ENCODE measurements at places on chromosomes 7 and 10.

- no peak for DNase-seq
Observed at GRCh38 chr7:31890198-31890597, 180.0 kb downstream of the PDE1C start.

DNA sequence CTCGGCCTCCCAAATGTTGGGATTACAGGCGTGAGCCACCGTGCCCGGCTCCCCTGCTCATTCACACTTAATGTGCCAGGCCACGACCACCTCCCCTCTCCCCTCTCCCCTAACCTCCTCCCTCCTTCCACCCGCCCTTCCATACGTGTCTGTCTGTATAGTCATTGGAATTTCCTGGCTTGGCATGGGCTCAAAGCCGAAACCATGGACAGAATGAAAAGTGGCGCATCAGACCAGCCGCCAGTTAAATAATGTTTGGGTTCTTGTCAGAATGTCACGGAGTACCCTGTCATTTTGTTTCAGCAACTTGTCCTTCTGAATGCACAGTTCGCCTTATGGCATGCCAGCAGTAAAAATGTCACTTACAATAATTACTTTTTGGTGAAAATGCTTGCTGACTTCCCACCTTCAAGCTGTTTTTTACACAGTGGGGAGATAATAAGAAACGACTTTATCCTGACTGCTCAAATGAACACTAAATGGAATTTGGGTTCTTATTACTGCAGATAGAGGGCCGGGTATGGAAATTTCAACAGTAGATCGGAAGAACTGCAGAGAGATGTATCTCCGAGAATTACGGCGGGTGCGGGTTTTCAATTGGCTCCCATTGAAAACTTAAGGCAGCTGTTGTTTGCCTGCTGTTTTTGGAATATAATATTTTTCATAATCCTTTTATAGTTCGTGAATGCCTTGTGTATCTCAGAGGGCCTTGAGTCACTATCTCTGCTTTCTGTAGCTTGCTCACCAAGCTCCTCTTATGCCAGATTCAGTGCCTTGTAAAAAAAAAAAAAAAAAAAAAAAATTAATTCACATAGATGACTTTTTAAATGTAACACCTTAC is 65.5 kb upstream of the SH2B2 start:
- no peak for DNase-seq

- peak; percentile 71 for DNase-seq
Observed at GRCh38 chr10:92757066-92757710, 67.4 kb downstream of the HHEX start.

- DNase-seq: no peak
Observed at GRCh38 chr10:78375854-78376785, 342.5 kb downstream of the RPS24 start.

DNA sequence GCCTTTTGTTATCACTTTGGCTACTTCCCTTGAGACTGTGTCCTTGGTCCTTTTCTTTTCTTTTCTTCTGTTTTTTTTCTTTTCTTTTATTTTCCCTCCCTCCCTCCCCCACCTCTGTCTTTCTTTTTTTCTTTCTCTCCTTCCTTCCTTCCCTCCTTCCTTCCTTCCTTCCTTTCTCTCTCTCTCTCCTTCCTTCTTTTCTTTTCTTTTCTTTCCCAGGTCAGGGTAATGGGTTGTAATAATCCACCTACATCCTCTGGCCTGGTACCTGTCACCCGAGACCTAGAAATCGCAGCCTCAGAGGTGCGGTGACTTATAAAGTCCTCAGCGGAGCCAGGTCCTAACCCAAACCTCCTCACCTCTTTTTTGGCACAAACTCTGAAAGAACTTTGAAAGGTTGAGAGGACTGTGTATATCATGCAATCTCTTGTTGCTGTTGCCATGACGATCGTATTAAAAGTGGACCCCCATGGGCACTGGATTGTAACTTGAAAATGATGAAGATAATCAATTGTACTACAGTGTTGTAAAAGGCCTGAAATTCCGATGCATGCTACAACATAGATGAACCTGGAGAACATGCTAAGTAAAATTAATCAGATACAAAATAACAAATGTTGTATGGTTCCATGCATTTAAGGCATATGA is 140.7 kb upstream of the AGK start:
- no peak for DNase-seq

GRCh38 chr10:49504528-49504927 is 34.4 kb downstream of the ERCC6 start:
- DNase-seq: no peak

DNA sequence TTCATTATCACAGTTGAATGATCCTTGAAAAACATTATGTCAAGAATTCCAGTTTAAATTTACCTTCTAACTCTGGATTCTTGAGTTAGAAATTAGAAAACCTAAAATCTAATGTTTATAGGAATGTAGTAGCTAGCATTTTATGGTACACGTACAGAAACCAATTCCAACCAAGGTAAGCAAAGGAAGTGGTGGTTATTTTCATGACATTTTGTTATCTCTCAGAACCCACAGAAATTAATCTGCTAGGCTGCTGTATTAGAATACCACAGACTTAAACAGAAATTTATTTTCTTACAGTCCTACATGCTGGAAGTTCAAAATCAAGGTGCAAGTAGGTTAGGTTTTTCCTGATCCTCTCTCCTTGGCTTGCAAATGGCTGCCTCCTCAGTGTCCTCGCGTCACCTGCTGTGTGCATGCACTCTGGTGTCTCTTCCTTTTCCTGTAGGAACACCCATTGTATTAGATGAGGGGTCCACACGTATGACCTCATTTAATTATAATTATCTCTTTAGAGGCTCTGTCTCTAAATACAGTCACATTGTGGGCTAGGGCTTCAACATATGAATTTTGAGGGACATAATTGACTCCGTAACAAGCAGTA is 8.5 kb upstream of the CSTF2T start:
- DNase-seq: no peak

DNA sequence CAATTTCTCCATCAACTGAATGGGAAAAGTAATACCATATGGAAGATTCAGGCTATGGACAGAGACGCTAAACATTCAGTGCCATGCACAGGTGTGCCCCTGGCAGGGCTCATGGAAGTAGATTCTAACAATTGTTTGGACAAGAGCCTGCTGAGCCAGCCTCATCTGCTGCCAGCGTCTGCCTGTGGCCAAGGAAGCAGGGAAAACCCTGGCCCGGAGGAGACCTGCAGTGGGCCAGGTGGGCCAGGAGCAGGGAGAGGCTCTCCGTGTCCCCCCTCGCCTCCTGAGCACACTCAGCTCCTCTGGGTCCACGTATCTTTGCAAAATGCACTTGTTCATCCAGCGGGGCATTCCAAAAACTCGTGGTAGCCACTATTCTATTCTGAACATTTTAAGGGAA is 130.1 kb downstream of the TCERG1L start:
- no peak for DNase-seq

Measured in AG08395 (cell line).